Activated CD4-positive, alpha-beta T cell treated with anti-CD3 and anti-CD28 coated beads, Interleukin-2, amount 50 U/mL, for 48 hours (primary cell): ENCODE measurements at places on chromosomes 2 and 18.

GRCh38 chr18:59605633-59606192 lies 91.5 kb downstream of the CCBE1 start:
- DNase-seq, result no peak

DNA sequence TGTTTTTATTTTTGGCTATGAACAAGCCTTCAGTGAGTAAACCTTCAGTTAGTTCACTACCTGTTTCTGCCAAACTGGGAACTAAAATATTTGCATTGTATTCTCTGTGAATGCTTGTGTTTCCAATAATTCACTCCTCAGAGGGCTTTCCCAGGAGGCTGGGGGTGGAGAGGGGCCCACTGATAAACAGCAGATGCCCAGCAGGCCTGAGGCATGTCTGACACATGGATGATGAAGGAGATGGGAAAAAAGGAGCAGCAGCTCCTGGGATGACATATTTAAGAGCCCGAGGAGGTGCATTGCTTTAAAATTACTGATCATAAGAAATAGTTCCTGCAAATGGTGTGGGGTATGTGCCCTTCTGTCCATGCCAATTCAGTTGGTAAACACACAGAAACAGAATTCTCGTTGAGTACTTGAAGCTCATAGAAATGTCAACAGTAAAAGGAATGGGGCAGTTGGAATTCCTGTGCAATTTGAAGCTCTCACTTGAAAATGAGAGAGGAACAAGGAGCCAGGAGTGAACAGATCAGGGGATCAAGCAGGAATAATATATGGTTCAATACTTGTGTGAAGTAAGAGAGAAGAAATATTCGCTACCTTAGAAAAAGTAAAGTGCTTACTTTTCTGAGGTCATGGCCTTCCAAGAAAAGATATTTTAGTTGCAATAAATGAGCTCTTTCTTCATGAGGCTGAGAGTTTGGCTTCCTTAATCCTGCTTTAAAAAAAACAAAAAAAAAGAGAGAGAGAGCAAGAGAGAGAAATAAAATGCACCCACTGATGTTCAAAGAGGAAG lies 22.0 kb upstream of the HNMT start:
- DNase-seq, result no peak

DNA sequence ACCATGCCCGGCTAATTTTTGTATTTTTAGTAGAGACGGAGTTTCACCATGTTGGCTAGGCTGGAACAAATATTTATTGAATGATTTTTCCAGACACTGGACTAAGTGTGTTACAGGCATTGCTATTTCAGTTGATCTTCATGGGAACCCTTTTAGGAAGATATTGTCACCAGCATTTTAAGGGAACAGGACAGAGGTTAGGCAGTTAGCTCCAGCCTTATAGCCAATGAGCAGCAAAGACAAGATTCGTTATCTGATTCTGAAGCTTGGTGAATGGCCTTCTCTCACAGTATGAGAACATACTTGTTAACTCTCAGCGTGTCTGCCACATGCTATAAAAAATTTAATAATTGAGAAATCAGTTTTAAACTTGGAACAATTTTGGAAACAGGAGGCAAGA lies 73.4 kb downstream of the SOCS6 start:
- no peak for DNase-seq

GRCh38 chr18:76142611-76143010 lies 352.4 kb downstream of the ZNF516 start:
- no peak for DNase-seq

DNA sequence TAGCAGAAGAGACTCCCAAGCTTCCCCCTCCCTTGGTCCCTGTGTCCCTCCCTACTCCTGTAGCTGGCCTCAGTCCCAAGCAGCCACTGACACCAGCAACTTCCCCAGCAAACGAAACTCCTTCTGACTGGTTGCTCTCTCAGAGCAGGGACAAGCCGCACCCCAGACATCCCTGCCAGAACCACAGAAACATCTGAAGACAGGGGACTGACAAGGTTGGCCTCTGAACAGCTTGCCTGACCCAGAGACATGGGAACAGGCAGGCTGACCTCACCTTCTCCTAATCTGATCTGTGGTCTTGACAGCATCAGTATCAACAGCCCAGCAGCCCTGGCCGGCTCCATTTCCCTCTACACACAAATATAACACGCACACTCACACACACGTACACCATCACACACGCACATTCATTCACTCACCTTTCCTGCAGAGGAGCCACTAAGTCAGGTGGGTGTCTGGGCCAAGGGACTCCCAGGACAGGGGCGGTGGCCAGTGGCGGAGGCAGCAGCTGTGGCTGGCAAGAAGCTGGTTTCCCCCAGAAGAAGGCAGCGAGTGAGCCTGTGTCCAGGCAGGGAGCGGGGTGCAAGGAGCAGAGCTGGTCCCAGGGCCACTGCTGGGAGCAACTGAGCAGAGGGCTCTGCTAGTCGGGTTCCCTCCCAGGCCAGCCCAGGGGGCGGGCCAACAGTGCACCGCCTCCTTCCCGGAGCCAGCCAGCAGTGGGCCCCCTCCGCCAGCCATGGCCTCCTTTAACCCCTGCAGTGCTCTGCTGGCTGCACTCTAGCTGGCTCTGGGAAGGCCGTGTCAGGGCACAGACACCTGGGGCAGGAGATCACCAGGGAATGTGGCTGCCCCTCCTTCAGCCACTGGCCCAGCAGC lies 59.1 kb downstream of the TNS1 start:
- no peak for DNase-seq
